OCI-M1 (cell line): ENCODE measurements at places on chromosomes 6 and 20.

DNA sequence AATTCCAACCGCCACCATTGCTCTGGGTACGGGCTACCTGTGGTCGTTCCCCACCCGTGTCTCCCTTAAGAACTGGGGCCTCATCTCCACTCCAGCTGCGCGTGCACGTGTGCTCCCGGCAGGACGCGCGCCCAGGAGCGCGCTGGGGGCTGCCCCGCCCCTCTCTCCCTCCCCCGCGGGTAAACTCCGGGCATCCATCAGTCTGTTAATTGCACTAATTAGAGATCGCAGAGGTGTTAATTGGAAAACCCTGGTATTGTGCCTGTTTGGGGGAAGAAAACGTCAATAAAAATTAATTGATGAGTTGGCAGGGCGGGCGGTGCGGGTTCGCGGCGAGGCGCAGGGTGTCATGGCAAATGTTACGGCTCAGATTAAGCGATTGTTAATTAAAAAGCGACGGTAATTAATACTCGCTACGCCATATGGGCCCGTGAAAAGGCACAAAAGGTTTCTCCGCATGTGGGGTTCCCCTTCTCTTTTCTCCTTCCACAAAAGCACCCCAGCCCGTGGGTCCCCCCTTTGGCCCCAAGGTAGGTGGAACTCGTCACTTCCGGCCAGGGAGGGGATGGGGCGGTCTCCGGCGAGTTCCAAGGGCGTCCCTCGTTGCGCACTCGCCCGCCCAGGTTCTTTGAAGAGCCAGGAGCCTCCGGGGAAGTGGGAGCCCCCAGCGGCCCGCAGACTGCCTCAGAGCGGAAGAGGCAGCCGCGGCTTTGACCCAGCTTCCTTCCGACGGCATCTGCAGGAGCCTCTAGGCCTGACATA lies 14.4 kb downstream of the FOXP4 start:
- peak; percentile 43 for DNase-seq

DNA sequence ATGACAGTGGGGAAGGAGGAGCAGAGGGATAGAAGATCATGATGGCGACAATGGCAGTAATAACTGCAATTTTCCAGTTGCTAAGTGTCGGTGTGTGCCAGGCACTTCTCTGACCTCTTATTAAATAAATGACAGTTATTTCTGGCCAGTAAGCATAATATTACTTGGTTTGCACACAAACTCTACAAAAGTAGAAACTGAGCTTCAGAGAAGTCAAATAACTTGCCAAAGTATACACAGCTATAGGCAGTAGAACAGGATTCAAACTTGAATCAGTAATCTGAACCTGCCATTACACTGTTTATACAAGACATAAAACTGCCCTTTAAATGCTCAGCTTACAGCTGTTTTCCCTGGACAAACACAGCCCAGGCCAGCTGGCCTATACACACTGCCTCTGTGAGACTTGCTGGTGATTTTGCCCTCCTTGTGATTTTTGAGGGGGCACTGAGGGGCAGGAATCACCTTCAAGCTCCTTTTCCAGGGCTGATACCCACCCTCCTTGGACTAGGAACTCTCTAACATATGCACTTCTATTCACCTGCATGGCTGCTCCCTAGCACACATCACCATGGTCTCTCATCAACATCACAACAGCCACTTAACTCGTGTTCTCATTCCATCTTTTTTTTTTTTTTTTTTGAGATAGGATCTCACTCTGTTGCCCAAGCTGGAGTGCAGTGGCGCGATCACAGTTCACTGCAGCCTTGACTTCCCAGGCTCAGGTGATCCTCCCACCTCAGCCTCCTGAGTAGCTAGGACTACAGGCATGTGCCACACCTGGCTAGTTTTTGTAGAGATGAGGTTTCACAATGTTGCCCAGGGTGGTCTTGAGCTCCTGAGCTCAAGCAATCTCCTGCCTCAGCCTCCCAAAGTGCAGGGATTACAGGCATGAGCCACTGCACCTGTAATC lies 63.6 kb downstream of the SLC23A2 start:
- no peak for DNase-seq

- peak; percentile 82 for DNase-seq
These were observed 8.7 kb upstream of the GTF3C6 start for GRCh38 chr6:110949679-110950285.

DNA sequence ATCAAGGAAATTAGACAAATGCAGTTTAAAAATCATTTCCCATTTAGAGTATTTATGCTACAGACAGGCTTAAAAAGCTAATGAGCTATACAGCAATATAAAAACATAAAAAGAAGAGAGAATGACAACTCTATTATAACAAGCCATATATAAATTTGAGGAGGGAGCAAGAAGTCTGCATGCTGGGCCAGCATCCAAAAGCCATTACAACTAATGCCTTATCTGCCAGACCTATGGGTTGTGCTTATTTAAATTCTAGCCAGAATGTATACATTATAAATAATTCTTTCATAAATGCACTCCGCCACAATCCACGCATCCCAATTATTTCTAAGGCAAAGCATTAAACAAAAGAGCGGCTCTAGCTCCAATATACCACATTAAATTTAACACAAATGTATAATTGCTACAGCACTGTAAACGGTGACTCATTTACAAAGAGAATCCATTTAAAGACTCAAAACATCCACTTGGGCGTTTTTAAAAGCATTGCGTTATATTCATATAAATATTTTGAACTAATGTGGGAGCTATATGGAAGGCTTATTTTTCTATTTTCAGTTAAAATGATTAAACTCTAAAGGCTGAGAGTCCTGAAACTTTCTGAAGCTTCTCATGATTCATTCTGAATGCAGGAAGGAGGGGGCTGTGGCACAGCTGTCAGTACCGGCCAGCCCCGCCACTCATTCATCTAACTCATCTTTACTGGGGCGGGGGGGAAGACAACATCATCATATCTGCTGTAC lies 37.7 kb upstream of the RAB22A start:
- no peak for DNase-seq

- no peak for DNase-seq
These were observed 105.2 kb downstream of the SMOC2 start for GRCh38 chr6:168546151-168546550.

GRCh38 chr6:53803081-53803860 lies 8.5 kb downstream of the LRRC1 start:
- no peak for DNase-seq

- no peak for DNase-seq
These were observed 155.2 kb downstream of the TTLL2 start for GRCh38 chr6:167479901-167480648.

GRCh38 chr6:57173056-57173885 lies 1.1 kb downstream of the BAG2 start:
- peak; percentile 75 for DNase-seq

DNA sequence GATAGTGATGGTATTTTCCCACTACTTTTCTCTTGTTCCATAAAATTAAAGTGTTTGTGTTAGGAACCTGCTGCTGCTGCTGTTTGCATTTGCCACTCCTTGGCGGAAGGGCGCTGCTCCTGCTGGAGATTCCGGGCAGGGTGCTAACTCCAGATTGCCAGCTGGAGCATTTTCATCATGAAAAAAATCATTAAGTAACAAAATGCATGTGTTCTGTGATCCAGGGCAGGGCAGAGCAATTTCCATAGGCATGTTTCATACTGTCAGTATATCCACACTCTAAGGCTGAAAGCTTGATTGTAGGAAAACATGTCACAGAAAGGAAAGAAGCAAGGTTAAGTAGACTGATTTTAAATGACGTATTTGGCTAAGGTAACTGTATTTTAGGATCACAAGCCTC lies 24.0 kb downstream of the PBOV1 start:
- no peak for DNase-seq
